Bronchial epithelial cell (primary cell): ENCODE measurements at places on chromosomes 3 and 15. TPM values are rescaled to one million over a fixed set of nuclear protein-coding genes. Genes with fewer than 3 reads are reported as not detected.
A peak's percentile ranks its signal among the peaks of the same experiment; 100 is the strongest.

The USF3 gene
- 4.2 and 5.1 TPM in 2 replicates for total RNA-seq

The ADIPOQ gene
- total RNA-seq, result not detected in 2 replicates

The TF gene
- under 0.01 and 0.13 TPM in 2 replicates for total RNA-seq

The TTLL13 gene
- under 0.01 TPM in 2 replicates for total RNA-seq

The PRSS50 gene
- not detected in 2 replicates for total RNA-seq

The TRIM42 gene
- not detected in 2 replicates for total RNA-seq

The RTP3 gene
- total RNA-seq, result not detected in 2 replicates

The UPK1B gene
- 25.0 and 55.2 TPM in 2 replicates for total RNA-seq

The CLN6 gene
- total RNA-seq, result 6.1 and 8.2 TPM in 2 replicates

DNA sequence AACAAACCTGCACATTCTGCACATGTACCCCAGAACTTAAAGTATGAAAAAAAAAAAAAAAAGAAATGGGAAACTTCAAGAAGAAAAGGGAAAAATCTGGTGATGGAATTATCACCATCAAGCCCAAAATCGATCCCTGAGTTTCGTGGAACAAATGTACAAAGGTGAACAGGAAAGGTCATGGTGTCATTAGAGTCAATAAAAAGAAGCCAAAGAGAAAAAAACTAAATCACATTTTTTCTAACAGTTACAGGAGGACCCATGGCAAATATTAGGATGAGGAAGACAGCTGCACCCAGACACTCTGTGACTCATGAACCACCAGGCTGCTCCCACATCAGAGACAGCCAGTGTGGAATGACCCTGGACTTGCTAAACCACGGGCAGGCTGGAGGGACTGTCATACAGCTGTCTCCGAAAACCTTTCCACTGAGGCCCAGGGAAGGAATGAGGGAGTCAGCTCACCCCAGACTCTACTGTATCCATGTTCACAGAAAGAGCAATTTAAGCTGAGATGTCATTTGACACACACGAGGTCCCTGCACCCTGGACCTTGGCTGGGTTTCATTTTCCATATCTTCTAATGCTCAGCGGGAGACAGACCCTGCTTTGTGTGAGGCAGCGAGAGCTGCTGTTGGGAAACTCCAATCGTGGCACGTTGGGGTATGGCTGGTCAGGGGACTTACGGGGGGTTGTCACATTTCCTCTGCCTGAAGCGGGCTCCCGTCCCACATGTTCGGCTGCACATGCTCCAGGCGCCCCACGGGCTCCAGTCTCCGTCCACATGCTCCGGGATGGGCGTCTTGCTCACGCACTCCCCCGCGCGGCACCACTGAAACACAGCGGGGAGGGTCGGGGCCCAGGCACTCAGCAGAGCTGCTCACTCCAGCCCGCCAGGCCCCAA lies 210.2 kb downstream of the ADAMTS17 start:
- peak; percentile 29 for DNase-seq

DNA sequence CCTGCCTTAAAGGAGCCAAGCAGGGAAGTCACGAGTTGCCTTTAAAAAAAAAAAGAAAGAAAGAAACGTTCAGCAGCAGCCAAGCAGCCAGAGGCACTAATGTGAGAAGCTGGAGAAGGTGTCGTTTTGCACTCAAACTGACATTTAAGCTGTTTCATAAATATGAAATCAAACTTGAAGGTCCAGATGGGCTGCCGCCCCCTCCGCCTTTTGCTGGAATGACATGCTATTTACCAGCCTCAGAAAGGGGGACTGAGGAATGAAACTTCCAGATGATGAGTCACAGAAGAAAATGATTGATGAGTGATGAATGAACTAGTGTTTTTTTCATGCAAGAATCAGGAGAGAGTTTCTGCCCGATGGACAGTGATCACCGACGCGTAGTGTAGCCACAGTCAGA lies 396.8 kb downstream of the IGSF11 start:
- peak; percentile 30 for DNase-seq

GRCh38 chr15:52180851-52181450 lies 10.2 kb downstream of the GNB5 start:
- DNase-seq, result no peak

GRCh38 chr3:146343551-146343950 lies 92.6 kb upstream of the PLSCR4 start:
- DNase-seq, result no peak

- DNase-seq, result no peak
Measured at GRCh38 chr3:155412904-155413303, 119.4 kb upstream of the STRIT1 start.

- peak; percentile 69 for DNase-seq
Measured at GRCh38 chr15:98799461-98800390, 151.4 kb downstream of the IGF1R start.

DNA sequence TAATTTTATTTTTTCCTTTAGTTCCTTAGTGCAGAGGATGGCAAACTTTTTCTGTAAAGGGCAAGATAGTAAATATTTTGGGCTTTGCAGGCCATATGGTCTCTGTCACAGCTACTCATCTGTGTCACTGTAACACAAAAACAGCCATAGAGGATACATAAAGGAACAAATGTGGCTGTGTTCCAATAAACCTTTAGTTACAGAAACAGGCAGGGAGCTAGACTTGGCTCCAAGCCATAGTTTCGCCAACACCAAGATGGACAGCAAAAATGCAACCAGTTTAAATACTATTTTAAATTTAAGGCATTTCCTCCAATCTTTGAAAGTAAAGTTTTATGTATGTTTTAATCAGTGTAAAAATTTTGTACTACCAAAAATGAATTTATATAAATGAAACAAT lies 753.4 kb downstream of the FHIT start:
- no peak for DNase-seq

- DNase-seq, result peak; percentile 53
Measured at GRCh38 chr3:50658416-50658815, 16.3 kb upstream of the DOCK3 start.

DNA sequence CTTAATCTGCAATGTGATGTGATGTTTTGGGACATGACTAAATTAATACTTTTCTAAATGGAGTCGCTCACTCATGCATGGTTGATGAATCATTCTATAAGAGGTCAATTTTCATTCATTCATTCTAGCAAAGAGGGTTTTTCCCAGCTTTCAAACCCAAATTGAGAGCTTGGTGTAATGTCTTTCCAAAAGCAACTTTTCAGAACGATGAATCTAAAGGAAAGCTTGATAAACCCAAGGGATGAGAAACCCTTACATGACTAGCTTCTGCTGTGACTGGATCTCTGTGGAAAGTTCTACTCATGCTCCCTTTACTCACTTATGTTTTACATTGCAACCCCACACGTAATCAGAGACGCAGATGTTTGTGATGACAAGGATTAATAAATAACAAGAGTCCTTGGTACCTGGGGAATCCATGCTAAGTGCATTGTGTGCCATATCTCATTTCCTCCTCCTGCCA lies 47.7 kb downstream of the PDZRN3 start:
- DNase-seq, result no peak

DNA sequence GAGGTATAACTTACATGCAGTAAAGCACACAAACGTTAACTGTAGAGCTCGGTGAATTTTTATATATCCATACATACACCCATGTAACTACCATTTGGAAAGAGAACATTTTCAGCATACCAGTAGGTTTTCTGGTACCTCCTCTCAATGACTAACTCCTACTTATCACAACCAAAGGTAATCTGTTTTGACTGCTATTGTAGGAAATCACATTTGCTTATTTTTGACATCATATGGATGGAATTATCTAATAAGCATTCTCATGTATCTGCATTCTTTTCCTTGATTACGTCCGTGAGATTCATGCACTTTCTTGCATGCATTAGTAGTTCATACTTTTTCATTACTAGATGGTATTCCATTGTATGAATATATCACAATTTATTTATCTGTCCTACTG lies 76.8 kb downstream of the CSNK1G1 start:
- no peak for DNase-seq

DNA sequence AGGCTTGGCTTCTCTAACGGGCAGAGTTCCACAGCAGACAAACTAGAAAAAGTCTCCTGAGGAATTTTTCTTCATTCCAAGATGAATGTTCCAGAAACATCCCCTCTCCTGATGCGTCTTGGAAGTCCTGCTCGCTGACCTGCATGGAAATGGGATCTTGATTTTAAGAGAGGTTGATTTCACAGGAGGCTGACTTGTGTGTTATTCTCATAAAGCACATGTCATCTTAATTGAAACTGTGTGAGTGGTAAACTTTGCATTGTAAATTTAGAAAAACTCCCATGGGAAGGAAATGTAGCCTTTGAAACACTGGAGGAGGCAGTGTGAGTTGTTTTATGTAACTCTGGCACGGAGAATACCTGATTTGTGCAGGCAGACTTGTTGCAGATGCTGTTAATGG lies 337.8 kb upstream of the NR2E3 start:
- DNase-seq, result no peak

DNA sequence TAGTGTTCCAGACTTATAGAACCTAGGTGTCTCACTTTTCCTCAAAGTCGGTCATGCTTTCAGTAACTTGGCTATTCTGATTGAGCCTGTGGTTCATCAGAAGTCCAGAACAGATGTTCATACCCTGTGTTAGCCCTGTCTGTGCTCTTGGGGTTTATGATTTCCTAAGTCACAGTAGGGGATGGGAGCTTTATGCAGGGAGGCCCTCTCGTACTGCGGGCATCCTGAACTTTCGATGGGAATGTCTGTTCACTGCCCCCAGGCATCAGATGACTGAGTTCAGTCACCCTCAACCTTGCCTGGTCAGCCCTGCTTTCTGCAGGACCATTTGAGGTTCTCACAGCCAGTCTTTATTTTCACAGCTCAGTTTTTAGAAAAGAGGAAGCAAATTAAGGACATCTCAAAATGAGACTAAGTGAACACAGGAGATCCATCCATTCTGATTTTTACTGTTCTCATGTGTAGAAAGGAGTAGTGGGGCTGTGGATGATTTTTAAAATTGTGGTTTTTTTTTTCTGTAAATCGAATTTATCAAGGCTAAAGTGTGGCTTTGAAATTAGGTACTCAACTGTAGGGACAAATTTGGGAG lies 71.3 kb downstream of the CMTM8 start:
- DNase-seq, result no peak

- DNase-seq, result peak; percentile 4
Measured at GRCh38 chr3:60025096-60026050, 975.5 kb upstream of the CFAP20DC start.

DNA sequence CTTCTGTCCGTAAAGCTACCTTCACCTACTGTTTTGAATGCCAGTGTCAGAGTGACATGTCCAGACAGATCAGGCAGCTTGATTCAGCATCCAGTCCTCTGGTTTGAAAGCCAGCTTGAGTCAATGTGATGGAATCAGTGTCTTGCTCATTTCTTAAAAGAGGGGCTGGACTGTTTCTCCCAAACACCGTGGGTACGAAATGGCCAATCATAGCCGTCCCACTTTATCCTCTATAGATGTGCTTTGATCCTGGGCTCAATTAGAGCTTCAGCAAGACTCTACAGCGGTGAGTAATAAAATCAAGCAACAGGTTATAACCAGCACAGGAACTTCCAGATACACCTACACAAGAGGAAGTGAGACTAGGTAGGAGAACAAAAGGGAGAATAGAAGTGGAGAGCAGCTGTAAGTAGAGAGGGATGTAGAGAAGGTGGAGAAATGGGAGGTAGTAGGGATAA lies 17.0 kb upstream of the OR5K1 start:
- DNase-seq, result peak; percentile 100

- DNase-seq, result no peak
Measured at GRCh38 chr15:66581972-66582537, 16.3 kb upstream of the LCTL start.

- no peak for DNase-seq
Measured at GRCh38 chr3:9399337-9399703, 1.9 kb downstream of the SETD5 start.

DNA sequence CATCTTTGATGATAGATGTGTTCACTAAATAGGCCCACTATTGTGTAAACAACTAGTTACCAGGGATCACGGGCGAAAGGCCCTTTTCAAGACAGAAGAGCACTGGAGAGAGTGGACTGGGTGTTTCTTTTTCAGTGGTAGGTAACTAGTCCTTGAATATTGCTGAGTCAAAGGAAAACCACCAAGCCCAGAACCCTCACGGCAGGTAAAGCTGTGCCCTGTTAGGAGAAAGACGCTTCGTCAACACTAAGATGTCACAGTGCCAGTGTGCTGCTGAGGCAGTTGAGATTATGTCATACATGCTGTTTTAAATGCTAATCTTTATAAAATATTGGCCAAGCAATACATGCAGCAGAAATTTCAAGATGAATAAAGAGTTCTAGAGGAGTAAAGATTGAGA lies 578.6 kb downstream of the PYDC2 start:
- DNase-seq, result no peak

DNA sequence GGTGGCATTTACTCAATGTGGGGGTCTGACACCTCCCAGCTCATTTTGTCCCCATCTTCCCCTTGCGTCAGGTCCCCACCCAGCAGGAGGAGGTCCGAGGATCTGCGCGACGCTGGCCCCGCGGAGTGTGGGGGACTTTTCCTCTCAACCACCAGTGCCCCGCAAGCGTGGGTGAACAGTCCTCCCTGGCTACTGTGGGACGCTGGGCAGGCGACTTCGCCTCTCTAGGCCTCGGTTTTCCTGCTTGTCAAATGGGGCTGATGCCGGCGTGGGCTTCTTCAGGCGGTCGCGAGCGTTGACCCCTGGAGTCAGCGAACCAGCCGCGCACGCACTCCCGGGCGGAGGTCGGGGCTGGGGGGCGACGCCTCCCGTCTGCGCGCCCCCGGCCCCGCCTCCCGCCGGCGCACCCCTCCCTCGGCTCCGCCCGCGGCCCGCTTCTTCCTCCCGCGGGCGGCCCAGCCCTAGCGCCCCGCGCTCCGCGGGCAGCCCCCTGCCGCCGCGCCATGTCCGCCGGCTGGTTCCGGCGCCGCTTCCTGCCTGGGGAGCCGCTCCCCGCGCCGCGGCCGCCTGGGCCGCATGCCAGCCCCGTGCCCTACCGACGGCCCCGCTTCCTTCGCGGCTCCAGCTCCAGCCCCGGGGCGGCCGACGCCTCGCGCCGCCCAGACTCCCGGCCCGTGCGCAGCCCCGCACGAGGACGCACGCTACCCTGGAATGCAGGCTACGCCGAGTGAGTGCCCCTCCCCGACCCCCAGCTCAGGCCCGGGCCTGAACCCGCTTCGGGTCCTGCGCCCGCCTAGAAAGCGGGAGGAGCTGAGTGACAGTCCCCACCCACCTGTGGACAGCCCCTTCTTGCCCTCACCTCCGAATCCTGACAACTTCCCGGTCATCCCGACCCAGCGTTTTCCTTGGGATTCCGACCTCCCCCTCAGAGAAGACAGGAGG lies at the start of gene PPM1M:
Gene PPM1M (plus strand): TSS at position 438 of the 942 bp plus-strand sequence. CDS start 66 bp downstream, at position 504.
- no peak for DNase-seq

- DNase-seq, result peak; percentile 91
Measured at GRCh38 chr3:156579427-156579851, 24.5 kb upstream of the SSR3 start.

- DNase-seq, result peak; percentile 87
Measured at GRCh38 chr3:193782276-193782647, 189.3 kb downstream of the OPA1 start.

DNA sequence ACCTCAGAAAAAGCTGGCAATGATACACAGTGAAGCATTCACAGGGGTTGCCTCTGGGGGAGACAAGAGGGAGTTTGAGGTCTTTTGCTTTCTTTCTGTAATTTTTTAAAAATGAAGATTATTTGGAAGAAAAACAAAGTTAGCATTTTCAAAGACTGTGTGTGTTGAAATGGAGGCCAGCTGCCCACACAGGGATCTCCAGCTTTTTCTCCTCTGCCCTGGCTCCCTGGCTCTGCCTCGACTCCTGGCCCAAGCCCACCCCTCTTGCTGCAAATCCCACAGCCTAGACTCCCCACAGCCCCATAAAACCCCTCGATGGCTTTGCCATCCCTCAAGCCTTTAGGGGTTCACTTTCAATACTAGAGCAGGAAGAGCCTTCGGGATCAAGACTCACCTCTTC lies 68.4 kb downstream of the LINGO1 start:
- DNase-seq, result no peak

GRCh38 chr3:192514754-192515663 lies 212.3 kb downstream of the FGF12 start:
- no peak for DNase-seq

- DNase-seq, result no peak
Measured at GRCh38 chr15:80509800-80510199, 105.6 kb downstream of the ARNT2 start.
